ENCODE measurements at places on chromosomes 16 and 17.

DNA sequence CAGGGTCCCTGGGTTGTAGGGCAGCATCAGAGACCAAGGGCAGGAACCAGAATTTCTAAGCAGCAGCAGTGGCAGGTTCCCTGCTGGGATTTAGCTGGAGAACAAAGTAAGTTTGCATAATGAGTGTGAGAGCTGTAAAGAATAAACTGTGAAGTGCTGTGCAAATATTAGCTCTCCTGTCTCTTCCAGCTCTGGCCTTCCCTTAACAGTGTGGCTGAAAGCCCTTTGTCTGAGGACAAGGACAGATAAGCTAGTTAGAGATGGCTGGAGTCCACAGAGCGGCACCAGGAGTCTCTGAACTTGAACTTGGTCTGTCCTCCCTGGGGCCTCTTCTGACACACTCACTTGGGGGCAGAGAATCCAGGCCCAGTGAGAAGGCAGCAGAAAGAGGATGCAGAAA, 98.2 kb upstream of the WSCD1 start:
- no peak for DNase-seq

DNA sequence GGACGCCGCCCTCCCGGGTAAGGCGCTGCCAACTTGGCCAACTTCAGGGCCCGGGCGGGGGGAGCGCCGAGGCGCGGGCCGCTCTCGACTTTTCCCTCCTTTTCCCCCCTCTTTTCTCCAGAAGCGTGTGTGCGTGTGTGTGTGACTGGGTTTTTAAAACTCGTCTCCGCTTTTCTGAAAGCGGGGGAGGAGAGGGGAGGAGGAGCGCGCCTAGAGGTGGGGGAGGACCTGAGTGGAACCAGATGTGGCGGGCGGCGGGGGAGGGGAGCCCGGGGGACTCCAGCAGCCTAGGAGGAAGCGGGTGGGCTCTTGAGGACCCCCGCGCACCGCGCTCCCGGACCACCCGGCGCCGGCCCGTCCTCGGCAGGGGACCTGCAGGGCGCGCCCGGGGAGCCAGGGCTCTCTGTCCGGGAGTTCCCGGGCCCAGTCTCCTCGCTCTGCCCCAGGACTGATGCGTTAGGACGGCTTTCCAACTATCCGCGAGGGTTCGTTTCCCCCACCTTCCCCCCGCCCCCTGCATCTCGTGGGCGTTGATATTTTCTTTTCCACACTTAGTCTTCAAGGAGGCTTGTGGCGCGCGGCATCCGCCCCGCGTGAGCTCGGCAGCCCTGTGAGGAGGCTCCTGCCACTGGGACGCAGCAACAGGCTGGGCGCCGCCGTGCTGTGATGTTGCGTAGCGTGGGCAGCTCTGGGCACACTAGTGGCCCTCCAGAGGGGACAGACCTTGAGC, 599 bp downstream of the MRC2 start:
- DNase-seq = no peak

GRCh38 chr17:74163836-74164235, 39.6 kb upstream of the RPL38 start:
- no peak for DNase-seq

DNA sequence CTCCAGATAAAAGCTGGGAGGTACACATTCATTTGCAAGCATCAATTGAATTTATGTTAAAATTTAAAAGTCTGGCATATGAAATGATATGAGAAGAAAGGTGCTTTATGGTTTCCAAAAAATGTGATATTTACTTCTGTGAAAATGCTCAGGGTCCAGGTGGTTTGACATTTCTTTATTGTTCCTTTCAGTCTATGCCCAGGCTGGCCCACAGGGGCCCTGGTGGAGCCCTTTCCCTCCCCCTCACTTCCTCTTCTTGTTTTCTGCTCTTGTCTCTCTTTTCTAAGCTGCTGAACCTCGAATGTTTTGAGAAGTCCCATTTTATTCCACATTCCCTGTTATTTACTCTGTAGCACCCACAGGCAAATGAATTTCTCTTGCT, 127.8 kb downstream of the HS3ST3B1 start:
- DNase-seq = no peak

- no peak for DNase-seq
Measured at GRCh38 chr16:4814542-4815173, 12.2 kb upstream of the ROGDI start.

Measured in NCI-H187 treated with DMSO at 0.1 percent for 48 hours (cell line).